ENCODE measurements at places on chromosomes 13 and 19.

DNA sequence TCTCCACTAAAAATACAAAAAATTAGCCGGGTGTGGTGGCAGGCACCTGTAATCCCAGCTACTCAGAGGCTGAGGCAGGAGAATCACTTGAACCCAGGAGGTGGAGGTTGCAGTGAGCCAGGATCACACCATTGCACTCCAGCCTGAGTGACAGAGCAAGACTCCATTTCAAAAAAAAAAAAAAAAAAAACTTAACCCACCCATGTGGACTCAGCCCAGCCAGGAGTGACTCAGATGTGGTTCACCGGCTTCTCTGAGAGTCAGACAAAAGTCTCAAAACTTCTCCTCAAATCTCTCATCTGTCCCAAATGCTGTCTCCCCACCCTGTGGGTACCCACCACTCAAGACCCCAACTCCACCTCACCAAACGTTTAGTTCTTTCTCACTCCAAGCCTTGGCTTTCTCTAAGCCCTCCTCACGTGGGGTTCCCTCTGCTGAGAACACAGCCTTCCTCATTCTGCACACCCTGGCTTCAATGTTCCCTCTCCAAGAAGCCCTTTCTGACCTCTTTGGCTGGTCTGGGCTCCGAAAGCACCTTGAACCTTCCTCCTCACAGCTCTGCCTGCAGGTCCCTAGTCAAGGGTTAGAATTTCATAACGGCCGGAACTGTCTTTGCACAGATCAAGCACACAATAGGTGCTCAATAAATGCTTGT is 11.1 kb upstream of the RAB3A start:
- no peak for DNase-seq

- no peak for DNase-seq
These were observed 50.8 kb downstream of the EFNB2 start for GRCh38 chr13:106484537-106485193.

GRCh38 chr13:76425935-76426334 is 460.3 kb downstream of the KCTD12 start:
- DNase-seq = no peak

GRCh38 chr13:82501834-82502233 is 1380.4 kb downstream of the SLITRK1 start:
- no peak for DNase-seq

- DNase-seq = no peak
These were observed 933 bp downstream of the ARHGEF7 start for GRCh38 chr13:111115965-111116521.

GRCh38 chr19:3450796-3451411 is 29.4 kb downstream of the SMIM24 start:
- no peak for DNase-seq

DNA sequence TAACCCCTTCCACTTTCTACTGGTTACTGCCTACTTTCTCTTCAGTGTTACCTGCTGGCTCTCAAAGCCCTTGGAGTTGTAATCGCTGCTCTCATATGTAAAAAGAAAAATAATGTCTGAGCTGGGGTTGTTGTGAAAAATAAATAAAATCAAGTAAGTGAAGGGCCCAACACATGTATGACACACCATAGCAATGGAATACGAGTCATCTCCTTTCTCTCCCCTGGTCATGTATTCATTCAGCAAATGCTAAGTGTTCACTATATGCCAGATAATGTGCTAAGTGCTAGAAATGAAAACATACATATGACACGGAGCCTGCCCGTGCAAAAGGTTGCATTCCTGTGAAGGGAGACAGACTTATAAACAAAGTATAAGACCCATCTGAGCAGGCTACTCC is 535.0 kb downstream of the RFC3 start:
- DNase-seq = no peak

- no peak for DNase-seq
These were observed 72.8 kb downstream of the GNG7 start for GRCh38 chr19:2629491-2630351.

DNA sequence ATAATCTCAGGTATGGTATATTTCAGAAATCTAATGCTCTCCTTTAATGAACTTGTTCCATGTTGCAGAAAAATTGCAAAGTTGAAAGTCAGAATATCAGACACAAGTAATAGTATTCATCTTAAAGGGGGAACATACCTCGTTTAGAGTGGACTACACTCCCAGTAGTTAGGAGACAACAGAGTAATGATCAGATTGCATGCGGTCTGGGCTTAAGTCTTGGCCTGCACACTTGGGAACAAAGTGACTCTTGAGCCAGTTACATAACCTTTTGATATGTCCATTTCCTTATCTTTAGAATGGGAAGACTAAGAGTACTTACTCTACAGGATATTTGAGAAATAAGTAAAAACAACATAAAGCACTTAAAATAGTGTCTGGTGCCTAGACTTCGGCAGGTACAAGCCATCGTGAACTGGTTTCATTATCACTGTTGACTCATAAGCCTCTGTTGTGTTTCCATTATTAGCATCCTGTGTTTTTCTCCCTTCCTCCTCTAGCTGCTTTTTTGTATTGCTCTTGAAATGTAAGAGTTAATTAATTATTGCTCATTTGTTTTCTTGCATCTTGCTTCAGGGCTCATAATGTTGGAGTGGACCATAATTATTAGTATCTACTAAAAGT is 53.0 kb downstream of the DPY19L3 start:
- DNase-seq = no peak

GRCh38 chr13:35512271-35512920 is 35.9 kb upstream of the MAB21L1 start:
- no peak for DNase-seq

- DNase-seq = no peak
These were observed 9.5 kb downstream of the C13orf46 start for GRCh38 chr13:113964251-113964995.

GRCh38 chr13:67094952-67095351 is 135.2 kb downstream of the PCDH9 start:
- no peak for DNase-seq

DNA sequence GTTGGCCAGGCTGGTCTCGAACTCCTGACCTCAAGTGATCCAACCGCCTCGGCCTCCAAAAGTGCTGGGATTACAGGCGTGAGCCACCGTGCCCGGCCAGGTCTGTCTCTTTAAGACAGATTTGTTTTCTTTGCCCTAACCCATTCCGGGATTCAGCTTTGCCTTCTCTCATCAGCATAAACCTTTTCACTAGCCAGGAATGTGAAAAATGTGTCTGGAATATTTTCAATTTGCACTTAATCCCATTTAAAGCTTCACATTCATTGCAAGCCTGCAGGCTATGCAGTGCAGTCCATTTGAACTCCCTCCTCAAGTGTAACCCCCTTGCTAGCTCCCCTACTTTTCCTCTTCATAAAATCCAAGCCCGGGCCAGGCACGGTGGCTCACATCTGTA is 880 bp upstream of the TMEM160 start:
- DNase-seq = no peak

- no peak for DNase-seq
These were observed 88.3 kb downstream of the COL4A1 start for GRCh38 chr13:110218581-110219201.

DNA sequence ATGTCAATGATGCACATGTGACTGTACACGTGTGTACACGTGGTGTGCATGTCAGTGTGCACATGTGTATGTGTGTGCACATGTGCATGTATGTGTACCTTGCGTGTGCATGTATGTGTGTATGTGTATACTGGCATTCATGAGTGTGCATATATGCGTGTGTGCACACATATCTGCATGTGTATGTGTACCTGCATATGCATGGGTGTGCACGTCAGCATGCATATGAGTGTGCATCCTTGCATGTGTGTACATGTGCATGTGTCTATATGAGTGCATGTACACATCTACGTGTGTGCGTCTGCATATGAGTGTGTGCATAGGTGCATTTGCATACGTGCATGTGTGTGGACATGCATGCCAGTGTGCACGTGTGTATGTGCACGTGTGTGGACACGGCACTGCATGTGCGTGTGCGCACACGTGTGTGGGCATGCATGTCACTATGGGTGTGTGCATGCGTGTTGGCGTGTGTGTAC is 48.5 kb downstream of the GADD45B start:
- DNase-seq = no peak

- DNase-seq = peak; percentile 88
These were observed 97.9 kb downstream of the DOCK9 start for GRCh38 chr13:98879957-98880356.

DNA sequence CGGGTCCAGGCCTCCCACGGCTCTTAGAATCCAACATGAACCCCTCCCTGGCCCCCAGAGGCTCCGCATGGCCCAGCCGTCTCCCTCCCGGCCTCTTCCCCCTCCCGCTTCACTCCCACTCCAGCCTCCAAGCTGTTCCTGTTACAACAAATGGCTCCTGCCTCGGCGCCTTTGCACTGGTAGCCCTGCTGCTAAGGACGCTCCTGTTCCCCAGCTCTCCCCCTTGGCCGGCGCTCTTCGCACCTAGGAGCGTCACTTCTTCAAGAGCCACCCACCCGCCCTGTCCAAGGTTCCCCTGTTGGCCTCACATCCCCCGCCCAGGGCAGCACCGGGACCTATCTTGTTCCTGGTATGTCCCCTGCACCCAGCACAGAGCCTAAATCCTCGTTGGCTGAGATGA is 9.4 kb downstream of the CCDC124 start:
- no peak for DNase-seq

- DNase-seq = no peak
These were observed 196.9 kb downstream of the KATNAL1 start for GRCh38 chr13:30110301-30111070.

DNA sequence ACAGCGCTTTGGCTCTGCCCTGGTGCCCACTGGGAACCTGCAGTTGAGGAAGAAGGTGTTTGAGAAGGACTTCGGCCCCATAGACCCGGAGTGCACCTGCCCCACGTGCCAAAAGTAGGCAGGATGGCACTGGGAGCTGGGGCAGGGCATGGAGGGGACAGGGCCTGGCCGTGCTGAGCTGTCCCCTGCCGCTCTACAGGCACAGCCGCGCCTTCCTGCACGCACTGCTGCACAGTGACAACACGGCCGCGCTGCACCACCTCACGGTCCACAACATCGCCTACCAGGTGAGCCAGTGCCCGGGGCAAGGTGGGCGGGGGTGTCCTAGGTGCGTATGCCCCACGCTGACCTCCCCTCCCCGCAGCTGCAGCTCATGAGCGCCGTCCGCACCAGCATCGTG is 5.1 kb upstream of the DNM2 start:
- no peak for DNase-seq

- DNase-seq = peak; percentile 97
These were observed 2.9 kb downstream of the CILP2 start for GRCh38 chr19:19540715-19541515.

DNA sequence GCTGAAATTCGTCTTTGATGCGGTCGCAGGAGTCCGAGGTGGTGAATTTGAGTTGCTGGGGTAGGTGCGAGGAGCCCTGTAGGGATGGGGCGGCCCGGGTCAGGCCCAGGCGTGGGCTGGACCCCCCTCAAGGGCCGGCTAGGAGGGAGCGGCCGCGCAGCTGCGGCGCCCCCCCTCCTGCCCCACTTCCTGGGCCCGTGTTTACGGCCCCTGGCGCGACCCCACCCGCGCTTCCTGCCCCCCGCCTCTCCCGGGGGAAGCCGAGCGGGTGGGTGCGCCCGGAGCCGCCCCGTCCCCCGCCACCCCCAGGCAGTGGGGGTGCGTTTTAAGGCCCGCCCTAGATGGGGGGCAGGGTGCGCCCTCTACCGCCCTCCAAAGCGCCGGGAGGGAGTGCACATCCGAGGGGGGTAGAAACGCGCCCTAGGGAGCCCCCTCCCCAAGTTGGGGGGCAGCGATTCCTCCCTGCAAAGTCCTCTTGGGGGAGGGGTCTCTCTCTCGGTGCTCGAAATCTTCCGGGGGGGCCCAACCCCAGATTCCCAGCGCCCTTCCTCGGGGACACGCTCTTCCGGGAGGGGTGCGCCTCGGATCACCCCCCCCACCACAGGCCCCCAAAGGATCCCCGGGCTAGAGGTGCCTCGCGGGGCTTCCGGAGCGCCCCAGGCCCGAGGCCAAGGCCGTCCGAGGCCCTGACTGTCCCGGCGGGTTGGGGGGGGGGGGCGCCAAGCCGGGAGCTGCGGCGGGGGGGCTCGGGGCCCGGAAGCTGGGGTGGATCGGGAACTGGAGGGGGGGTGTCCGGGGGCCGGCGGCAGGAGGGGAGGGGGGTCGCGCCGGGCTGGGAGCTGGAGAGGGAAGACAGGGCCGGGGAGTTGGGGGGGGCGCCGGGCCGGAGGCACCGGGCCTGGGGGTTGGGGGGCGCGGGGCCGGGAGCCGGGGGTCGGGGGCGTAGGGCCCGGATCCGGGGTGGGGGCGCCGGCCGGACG is 823 bp downstream of the TLE5 start:
- DNase-seq = peak; percentile 30

- no peak for DNase-seq
These were observed 41.8 kb downstream of the EFNB2 start for GRCh38 chr13:106493533-106494220.

DNA sequence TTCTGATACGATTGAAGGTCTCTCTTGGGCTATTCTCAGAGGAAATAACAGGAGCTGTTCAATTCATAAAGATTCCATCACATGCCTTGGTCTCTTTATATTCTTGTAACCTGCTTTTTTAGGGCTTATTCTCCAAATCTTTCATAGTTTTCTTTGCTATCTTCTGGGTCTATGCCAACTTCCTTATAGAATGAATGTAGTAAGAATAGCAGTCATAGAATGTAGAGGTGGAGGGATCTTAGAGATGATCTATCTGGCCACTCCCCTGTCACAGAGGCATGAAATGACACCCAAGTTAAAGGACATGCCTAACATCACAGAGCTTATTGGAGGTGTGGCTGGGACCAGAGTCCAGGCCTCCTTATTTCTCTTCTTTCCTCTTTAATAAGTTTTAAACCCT is 13.2 kb downstream of the LCP1 start:
- DNase-seq = no peak

DNA sequence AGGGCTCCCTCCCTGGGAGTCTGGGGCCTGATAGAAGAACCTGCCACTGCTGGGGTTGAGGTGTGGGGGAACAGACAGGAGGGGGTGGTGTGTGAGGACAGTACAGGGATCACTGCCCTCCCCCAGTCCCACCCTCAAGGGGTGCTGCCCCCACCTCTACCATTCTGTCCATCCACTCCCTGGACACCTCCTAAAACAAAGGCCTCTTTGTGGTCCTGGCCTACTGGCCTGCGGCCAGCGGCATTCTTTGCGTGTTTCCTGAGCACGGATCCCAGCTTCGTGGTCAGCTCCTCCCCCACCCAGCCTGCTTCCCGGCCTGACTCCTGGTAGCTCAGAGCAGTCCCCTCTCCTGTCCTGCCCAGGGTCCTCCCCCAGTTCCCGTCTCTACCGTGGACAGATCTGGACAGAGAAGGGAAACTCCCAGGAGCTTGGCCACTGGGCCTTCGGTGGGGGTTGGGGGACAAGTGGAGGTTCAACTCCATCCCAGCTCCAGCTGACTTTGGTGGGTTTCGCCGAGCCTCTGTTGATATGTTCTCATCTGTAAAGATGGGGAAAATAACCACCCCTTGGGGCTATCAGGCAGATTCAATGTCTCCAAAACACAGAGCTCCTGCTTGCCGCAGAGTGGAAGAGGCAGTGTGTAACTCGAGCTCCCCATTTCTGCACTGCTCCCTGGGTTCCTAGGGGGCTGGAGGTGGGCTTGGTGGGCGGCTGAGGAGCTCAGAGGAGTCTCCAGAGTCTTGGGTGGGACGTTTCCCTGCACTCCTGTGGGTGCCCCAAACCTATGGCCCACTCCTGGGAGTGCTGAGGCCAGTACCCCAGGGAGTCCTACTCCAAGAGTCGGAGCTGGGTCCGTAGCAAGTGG is 48.7 kb downstream of the LYL1 start:
- DNase-seq = no peak
